ENCODE measurements at places on chromosomes 3 and 15.

DNA sequence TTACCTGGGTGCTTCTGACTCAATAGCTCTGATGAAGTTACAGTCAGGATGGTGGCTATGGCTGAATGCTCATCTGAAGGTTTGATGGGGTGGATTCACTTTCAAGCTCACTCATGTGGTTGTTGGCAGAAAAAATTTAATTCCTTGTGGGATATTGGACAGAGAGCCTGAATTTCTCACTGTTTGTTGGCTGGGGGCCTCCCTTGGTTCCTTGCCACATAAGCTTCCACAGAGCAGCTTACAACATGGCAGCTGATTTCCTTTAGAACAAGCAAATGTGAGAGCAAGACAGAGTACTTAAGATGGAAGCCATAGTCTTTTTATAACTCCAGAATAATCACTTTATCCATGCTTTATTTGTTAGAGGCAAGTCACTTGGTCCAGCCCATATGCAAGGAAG lies 150.6 kb downstream of the PPM1L start:
- no peak for DNase-seq

GRCh38 chr3:13548696-13549622 lies at the start of gene FBLN2:
Gene FBLN2 (plus strand): TSS chr3:13549125. CDS start chr3:13570356, 21,231 bp downstream.
- no peak for DNase-seq

DNA sequence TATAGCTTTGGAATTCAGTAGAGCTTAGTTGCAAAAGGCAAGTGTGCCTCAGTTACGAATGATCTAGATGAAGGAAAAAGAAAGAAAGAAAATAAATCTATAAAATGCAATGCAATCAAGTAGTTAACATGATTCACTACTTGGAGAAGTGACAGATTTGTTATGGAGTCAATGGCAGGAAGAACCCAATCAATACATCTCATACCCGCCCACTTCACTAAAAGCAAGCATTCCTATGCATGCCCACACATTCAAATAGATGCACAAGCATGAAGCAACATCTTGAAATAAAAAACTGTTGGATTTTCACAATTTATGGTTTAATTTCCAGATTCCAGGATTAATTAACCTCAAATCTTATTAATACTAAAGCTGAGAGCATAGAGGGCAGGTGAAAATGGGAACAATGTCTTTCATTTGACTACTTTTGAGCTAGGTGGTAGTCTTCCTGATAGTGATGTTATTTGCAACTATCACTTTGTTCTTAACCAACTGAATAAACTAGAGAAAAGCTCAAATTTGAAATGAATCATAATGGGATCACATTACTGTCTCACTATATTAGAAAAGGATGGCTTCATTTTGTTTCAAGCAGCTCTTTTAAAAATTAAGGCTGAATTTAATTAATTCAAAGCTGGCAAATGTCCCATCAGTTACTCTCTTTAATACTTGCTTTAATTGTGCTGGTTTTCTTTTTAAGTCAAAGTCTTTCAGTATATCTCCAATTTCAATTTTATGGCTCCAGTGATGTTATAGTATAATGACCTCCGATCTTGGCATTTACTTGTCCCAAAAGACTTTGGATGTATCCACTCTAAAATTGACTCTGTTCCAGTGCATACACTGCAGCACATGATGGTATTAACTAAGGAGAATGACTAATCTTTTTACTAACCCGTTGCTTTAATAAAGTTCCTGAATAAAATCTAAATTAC lies 46.7 kb upstream of the CCDC50 start:
- no peak for DNase-seq

DNA sequence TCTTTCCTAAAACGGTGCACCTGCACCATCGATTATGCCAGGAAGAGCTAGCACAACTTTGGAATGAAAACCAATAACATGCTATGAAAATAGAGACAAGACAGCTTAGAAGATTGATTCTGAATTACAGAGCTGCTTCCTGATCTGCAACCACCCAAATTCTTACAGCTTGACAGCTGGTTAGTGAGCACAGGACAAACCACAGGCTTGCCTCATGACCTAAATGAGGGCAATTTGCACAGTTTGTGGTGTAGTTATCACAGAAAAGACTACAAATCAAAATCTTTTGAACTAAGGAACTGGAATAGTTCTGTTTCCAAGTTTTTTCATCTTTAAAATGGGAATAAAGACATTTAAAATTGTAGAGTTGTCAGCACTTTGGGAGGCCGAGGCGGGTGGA lies 533.5 kb downstream of the NAALADL2 start:
- no peak for DNase-seq

- DNase-seq, result no peak
These were observed 127.9 kb downstream of the DTWD1 start for GRCh38 chr15:49748791-49749190.

DNA sequence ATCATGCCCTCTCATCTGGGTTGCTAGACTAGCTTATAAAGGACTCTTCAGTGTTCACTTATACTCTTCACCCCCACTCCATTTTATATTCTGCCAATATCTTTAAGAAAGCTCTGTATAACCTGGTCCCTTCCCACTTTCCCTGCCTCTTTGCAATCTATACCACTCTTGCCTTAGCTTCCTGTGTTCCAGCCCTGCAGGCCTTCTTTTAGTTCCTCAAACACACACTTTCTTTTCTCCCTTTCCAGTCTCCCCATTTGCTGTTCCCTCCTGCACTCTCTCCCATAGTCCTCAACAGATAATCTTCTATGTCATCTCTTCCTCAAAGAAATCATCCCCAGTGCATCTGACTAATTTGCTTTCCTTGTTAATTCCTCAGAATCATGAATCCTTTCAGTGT lies 28.7 kb downstream of the SENP8 start:
- no peak for DNase-seq

DNA sequence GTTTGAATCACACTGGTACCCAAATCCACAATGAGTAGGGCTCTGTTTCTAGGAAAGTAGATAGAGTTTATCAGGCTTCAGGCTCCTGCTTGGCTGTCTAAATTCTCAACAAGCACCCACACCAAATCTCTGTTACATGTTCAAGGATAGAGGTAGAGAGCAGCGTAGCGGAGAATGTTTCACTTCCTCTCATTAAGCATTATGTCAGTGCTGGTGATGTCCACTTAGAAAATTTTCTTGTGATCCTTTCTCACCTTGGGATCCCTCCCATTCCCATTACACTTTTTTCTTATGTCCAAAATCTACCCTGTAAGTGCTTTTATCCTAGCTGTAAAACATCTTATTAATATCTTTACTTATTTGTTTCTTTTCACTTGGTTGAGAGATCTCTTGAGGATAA lies 34.7 kb upstream of the GCSAM start:
- no peak for DNase-seq

DNA sequence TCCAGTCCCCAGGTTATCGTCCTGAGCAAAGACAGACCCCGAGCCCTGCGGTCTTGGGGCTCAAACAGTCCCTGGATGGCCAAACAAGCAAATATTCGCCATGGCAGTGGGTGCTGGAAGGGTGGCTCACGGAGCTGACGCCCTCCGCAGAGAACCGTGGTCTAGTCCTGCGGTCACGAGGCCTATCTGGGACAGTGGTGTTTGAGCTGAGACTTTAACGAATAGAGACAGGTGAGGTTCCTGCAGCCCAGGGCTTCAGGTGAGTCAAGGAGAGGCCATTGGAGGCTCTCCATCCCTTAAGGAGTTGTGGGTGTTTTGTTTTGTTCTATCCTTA lies 399 bp upstream of the SUCLG2 start:
- DNase-seq, result no peak

DNA sequence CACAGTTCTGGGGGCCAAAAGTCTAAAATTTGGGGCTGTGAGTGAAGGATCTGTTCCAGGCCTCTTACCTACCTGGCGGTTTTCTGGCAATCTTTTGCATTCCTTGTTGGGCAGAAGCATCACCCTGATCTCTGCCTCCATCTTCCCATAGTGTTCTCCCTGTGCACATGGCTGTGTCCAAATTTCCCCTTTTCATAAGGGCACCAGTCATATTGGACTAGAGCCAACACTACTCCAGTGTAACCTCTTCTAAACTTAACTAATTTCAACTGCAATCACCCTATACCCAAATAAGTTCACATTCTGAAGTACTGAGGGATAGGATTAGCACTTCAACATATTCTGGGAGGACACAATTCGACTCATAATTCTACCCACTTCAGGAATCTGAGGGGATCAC lies 85.0 kb downstream of the CCNL1 start:
- DNase-seq, result no peak

DNA sequence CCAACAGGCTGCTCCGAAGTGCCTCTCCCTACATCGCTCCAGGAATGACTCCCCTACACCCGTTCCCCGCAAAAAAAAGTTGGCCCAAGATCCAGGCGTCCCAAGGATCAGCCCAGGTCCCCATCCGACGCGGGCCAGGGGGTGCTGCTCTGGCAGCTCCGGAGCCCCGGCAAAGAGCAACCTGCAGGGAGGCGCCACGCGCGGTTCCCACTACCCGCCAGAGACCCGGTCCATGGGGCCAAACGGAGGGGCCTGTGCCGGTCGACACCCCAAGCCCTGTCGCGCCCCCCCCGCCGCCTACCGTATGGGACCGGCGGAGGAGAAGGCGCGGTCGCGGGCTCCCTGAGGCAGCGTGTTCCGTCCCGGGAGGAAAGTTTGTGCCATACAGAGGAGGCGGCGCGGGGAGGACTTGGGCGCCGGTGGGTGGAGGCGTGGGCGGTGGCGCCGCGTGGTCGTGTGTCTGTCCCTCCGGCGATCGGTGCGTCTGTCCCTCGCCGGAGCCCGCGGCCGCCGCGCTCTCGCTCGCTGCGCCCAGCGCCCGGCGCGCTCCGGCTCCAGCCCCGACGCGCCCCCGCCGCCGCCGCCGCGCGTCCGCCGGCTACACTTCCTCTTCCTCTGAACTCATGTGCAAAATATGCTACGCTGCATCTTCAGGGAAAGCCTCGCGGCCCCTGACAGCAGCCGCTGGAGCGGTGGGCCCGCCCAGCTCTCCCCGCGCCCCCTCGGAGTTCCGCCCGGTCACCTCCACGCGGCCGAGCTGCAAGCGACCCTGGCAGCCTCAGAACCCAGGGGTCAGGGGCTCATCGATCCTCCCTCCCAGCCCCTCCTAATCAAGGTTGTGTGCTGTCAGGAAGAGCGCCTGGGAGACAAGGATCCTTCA lies at the start of gene RFTN1:
Gene RFTN1 (minus strand): TSS at position 559 of the 880 bp plus-strand sequence. CDS start 19,830 bp downstream, outside the sequence.
- DNase-seq, result peak; percentile 11

DNA sequence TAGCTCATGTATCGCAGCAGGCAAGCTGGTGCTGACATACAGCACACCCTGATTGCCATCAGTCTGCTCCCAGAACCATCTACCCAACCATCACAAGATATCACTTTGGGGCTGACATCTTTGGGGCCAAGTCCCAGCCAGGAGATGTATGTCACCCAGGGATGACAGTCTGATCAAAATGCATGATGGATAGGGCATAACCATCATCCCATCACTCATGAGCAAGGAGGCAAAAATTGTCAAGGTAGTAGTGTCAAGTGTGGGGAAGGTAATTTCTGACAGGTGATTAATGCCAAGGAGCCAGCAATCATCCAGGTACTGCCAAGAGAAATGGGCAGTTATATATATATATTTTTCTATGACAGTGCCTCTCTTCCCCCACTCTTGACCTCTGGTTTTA lies 277.4 kb downstream of the WDR72 start:
- DNase-seq, result no peak

DNA sequence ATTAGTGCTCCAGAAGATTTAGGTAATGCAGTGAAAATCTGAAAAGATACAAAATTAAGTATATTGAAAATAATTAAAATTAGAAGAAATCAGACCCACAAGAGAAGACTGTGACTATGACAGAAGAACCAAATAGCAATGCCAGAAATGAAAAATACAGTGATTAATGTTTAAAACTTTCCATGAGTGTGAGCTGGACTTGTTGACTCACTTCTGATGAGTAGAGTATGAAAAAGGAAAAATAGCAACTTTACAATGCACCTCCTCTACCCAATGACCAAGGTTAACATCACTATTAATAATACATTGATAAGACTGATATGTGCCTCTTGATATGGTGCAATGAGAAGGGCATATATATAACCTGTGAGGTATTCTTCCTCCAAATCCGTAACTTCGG lies 39.3 kb upstream of the SLC22A13 start:
- no peak for DNase-seq

DNA sequence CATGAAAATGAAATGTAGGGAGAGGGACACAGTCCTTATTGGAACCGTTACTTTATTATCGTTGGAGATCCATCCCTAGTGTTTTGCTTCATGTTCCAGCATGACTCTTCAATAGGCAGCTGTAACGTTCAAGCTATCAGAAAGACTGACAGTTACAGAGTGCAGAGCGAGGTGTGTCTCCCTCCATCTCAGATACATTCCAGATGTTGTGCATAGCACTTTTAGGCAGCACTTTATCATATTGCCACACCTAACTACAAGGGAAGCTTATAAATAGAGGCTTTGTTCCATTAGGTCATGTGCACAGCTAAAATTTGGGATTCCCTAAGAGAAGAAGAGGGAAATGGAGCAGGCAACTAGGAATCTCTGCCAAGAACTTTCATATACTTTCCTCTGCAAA lies 1009.6 kb downstream of the ROBO2 start:
- no peak for DNase-seq

DNA sequence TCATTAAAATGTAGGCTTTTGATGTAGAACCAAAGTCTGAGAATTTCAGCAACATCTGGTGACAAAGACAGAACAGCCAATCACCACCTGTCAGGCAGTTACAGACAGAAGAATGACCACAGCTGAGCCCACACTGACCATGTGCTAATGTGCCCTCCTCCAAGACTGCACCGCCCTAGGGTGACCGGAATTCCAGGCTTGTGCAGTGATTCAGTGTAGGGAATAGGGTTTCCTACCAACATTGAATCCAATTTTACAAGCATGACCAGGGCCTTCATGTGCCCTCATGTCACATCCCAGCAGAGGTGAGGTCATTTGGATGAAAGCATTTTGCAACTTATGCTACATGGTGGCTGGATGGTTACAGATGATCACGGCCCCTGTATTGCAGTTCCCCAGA lies 412.5 kb downstream of the SOX2 start:
- no peak for DNase-seq

GRCh38 chr15:101534376-101534970 lies 45.0 kb upstream of the PCSK6 start:
- DNase-seq, result no peak

DNA sequence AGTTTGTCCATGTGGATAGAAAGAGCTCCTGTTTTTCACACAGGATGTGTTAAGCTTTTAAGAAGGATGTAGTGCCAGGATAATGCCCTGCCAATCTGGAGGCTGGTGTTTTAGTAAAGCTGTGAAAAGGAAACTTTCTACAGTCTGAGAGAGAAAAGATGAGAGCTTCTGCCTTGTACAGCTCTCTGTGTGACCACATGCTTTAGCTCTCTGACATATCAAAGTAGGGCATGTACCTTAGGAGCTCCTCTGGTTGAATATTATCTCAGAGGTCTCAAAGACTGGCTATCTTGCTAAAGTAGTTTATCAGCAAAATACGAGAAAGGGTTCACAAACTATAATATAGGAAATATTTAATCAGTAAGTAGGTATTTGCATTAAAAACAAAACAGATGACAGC lies 30.4 kb downstream of the CDIN1 start:
- no peak for DNase-seq

DNA sequence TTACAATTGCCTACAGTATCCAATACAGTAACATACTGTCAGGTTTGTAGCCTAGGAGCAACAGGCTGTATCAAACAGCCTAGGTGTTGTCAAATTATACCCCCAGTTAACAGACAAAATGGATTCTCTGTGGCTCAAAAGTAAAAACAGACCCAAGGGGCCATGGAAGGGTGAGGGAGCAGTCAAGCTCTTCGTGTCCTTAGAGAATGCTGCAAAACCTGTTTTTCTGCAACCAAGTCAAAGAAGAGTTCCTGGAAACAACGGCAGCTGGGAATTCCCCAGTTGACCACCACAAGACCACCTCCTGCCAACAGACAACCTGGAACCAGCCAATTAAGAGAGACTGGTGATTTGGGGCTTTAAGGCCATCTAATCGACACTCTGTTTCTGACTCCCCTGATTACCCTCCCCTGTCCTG lies 11.1 kb upstream of the THUMPD3 start:
- DNase-seq, result no peak

- no peak for DNase-seq
These were observed 267.0 kb downstream of the PTPRG start for GRCh38 chr3:61828184-61828874.
